ENCODE measurements at places on chromosomes 1 and 21.
A peak's percentile ranks its signal among the peaks of the same experiment; 100 is the strongest.

- no peak for DNase-seq
Observed at GRCh38 chr1:112997781-112998180, 41.8 kb upstream of the SLC16A1 start.

DNA sequence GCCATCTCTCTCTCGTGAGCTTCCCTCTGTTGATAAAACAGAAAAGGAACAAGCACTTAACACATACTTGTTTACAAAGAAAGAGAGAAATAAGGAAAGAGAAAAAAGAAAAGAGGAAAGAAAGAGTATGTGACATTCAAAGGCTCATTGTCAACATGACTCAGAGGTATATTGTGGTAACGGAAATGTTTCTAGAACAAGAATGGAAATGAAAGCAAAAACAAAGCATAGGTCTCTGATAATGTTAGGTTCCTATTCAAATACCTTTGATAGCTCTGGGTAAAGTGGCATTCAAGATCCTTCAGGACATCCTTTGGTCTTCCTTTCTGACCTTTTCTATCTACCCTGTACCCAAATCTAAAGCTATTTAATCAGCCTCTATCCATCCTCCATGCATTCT, 67.4 kb upstream of the DMRTA2 start:
- no peak for DNase-seq

- no peak for DNase-seq
Observed at GRCh38 chr1:206508956-206509355, 1.6 kb downstream of the RASSF5 start.

GRCh38 chr1:198151688-198152087, 5.1 kb upstream of the NEK7 start:
- no peak for DNase-seq

GRCh38 chr1:184014271-184014670, 23.3 kb downstream of the COLGALT2 start:
- no peak for DNase-seq

- DNase-seq: no peak
Observed at GRCh38 chr21:14741256-14741655, 195.1 kb upstream of the SAMSN1 start.

DNA sequence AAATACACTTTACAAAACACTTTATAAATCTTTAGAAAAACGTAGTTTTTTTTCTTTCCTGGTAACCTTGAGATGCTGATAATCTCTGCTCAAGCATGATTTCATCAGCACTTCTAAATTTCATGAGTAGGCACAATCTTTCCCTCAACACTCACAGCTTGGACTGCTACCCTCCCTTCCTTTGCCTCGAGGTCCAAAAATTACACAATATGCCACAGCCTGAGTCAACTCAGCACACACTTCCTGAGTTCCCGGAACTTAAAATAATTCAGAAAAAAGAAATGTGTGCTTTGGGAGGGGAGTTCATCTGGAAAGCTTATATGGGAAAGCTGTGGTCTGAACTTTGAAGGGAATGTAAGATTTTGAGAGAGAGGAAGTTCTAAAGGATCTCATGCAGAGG, 5.9 kb downstream of the CLCA2 start:
- DNase-seq: peak; percentile 9

DNA sequence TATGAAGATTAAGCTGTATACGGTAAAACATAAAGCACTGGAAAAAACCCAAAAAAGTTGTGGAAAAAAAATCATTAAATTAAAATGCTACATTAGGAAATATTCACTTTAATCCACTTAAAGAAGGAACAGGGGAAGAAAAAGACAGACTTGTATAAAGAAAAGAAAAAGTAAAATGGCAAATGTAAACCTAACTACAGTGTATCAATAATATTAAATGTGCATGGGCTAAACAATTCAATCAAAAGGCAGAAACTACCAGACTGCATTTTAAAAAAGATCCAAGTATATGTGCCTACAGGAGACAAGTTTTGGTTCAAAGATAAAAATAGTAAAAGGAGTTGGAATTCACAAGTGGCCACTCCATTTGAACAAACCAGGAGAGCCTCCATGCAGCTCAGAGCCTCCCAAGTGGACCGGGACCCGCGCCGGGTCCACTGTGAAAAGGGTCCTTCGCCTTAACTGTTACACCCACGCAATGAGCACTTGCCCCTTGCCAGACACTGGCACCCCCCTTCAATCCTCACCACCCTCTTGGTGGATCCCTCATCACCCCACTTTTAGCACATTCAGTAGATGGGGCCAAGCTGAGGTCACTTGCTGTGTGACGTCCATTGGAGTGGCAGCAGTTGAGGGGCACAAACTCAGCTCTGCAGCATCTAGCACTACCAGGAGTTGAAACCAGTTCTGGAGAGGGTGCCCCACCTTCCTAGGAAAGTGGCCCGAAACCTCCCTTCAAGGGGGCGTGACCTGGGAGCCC, 898 bp downstream of the C1orf174 start:
- DNase-seq: no peak

GRCh38 chr1:1307261-1307922, 338 bp downstream of the ACAP3 start:
- no peak for DNase-seq

- DNase-seq: no peak
Observed at GRCh38 chr1:196466654-196467053, 141.6 kb downstream of the KCNT2 start.

DNA sequence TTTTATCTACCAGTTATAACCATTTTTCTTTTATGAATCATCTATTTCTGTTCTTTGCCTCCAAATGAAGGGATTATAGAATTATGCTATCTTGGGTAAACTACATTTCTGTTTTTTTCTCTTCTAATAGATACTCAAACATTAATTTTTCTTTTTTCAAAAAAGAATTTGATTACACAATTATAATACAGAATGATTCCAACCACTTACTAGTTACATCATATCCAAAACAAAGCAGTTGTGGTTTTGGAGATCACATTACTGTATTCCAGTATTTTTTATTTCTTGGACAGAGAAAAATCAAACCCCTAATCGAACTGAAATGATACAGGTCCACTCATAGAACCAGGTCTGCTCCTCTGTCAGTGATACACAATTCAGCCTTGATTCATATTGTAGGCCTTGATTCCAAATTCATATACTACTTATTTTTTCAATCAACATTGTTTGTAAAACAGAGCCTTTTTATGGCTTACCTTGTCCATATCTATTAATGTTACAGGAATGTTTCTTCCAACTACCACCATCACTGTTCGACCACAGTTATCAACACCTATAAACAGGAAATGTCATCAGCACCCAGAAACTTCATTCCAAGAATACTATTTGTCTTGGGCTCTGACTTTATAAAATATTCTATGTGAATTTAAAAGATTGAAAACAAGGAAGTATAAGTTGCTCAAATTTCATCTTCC, 43.2 kb downstream of the GDAP2 start:
- no peak for DNase-seq

- DNase-seq: no peak
Observed at GRCh38 chr1:116725798-116726197, 28.4 kb upstream of the CD2 start.

GRCh38 chr21:42815217-42815616, 64.1 kb downstream of the WDR4 start:
- no peak for DNase-seq

DNA sequence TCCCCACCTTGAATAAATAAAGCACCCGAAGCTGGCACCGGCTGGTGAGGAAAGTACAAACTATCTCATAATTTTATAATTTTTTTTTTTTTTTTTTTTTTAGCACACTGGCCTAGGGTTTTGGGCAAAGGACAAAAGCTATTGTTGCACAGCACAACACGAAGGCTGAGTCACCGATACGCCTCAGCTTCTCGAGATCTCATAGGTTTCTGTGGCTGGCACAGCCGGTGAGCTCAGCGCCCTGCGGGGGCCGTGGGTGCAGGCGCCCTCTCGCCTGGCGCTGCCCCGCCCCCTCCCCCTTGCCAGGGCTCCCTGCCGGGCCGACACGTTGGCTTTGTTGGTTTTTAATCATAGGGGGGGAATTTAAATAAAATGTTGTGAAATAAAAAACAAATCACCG, 17.2 kb downstream of the CASZ1 start:
- DNase-seq: no peak

- no peak for DNase-seq
Observed at GRCh38 chr1:164846731-164847691, 288.0 kb downstream of the PBX1 start.

GRCh38 chr1:15574741-15575140, 10.1 kb downstream of the AGMAT start:
- DNase-seq: no peak

- no peak for DNase-seq
Observed at GRCh38 chr21:46213620-46214286, 14.8 kb downstream of the LSS start.

DNA sequence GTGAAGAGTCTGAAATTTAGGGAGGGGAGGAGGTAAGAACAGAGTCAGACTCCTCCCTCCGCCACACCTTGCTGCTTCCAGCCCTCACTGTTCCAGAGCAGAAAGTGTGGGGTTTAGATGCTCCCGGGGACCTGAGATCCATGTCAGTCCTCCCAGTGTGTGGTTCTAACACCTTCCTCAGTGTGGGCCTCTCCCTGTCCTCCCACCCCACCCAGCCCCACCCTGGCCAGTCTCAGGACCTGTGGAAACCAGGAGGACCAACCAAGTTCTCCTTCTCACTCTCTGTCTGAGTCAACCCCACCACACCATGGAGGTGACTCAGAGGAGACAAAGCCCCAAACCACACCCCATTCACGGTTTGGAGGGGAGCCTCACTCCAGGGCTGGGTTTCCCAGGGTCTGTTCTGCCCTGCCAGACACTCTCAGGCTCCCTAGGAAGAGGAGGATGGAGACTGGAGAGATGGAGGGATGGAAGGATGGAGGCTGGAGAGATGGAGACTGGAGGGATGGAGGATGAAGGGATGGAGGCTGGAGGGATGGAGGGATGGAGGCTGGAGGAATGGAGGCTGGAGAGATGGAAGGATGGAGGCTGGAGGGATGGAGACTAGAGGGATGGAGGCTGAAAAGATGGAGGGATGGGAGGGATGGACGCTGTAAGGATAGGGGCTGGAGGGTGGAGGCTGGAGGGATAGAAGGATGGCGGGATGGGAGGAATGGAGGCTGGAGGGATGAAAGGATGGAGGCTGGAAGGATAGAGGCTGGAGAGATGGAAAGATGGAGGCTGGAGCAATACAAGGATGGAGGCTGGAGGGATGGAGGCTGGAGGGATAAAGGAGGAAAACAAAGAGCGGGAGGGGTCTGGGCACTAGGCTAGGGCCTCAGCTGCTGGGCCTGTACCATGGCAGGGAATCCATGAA, 100.9 kb upstream of the RUNX3 start:
- peak; percentile 76 for DNase-seq

- no peak for DNase-seq
Observed at GRCh38 chr1:61207416-61207815, 125.1 kb downstream of the NFIA start.

GRCh38 chr1:211099393-211099792, 34.6 kb downstream of the KCNH1 start:
- no peak for DNase-seq

DNA sequence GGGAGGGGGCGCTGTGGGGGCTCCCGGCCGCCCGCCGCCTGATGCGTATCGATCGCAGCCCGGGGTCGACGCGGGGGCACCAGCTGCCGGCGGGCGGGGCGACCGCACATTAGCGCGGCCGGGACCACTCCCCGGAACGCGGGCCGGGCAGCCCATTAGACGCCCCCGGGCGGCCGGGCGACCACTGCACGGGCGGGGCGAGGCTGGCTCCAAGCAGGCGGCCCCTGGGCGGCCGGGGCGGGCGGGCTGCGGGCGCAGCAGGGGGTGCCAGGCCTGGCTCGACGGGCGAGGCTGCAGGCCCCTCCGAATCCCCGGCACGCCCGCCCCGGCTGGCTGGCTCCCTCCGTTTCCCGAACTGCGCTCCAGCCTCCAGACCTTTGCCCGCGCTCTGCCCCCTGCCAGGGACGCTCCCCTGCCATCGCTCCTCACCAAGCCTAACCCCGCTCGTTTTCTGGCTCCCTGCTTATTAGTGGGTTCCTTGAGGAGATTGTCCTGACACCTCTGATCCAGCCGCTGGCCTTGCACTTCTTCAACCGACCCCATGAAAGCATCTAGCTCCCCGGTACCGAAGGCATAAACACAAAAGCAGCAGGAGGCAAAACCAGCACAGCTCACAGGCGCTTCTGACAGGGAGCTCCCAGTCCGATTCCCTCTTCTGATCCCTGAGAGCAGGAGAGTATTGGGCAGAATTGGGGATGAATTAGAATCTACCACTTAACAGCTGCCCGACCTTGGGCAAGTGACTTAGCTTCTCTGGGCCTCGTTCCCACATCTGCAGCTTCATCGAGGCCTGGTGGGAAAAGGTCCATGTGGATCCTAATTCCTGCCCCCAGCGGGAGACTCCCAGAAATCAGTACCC, 92.6 kb upstream of the CASZ1 start:
- no peak for DNase-seq

GRCh38 chr1:211685823-211686222, 10.4 kb upstream of the NEK2 start:
- no peak for DNase-seq

DNA sequence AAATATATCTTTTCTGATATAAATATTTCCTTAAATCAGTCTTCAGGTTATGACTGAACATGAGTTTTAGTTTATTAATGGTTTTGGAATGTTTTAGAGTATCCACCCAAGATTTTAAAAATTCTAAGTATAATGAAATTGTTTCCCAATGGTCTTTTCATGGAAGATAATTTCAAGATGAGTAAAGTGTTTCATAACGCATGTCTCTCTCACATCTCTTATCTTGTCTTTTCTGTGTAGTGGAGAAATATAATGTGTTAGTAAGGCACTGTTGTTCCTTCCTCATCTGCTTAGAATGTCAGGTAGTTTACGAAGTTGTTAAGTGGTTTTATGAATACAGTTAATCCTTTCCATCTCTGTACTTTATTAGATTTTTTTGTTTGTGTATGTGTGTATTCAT, 49.6 kb downstream of the PLA2G4A start:
- no peak for DNase-seq

GRCh38 chr21:20998456-20998789, 214 bp downstream of the NCAM2 start:
- DNase-seq: no peak

- DNase-seq: no peak
Observed at GRCh38 chr1:226051365-226051764, 11.2 kb upstream of the H3-3A start.

DNA sequence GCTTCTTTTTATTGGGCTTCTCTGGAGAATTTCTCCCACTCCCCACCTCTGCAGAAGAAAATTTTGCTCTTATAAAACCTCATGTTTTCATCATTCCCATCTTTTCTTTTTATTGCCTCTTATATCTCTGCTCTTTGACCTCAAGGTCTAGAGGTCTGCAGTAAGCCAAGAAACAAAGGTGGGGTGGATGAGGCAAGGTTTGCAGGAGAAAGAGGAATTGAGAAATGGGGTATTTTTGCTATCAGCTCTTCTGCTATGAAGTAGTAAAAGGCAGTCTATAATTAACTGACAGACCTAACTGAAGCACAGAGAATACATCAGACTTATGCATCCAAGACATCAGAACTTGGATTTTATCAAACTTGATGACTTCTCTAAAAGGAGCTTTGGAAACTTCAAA, 22.9 kb downstream of the SYT11 start:
- no peak for DNase-seq

- DNase-seq: no peak
Observed at GRCh38 chr1:101080859-101081258, 55.3 kb upstream of the DPH5 start.
